ENCODE measurements at places on chromosomes 5 and 9.

- DNase-seq, result no peak
Measured at GRCh38 chr5:97044052-97044451, 98.4 kb downstream of the LIX1 start.

- DNase-seq, result no peak
Measured at GRCh38 chr9:74369844-74370243, 127.3 kb upstream of the RORB start.

DNA sequence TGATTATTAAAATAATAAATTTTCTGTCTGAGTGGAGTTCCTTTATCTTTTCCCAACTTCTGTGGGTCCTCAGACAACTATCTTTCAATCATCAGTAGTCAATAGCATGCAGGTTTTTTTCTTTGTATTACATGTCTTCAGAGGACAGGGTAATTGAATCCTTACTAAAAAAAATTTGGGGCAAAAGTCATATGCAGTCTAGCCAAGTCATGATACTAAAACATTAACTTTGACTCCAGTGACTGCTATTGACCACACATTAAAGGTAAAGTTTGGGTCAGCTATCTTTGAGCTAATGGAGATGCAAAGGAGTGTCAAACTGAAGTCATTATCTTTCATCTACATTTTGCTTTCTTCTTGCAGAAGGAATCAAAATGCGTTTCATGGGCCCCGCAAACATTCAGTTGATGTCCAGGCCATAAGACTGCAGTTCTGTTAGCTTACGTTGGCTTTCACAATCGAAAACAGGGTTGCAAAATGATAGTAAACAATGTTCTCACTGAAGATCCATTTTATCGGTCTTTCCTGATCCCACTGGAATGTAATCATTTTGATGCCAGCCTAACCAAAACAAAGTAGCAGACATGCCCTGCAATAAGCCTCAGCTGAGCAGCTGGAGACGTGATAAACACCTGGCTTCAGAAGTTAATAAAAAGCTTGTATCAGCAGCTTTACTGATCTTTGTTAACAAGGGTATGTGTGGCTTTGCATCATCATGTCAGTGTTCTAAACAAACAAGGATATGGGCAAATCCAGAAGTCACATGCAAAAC lies 186.1 kb upstream of the PRLR start:
- no peak for DNase-seq

DNA sequence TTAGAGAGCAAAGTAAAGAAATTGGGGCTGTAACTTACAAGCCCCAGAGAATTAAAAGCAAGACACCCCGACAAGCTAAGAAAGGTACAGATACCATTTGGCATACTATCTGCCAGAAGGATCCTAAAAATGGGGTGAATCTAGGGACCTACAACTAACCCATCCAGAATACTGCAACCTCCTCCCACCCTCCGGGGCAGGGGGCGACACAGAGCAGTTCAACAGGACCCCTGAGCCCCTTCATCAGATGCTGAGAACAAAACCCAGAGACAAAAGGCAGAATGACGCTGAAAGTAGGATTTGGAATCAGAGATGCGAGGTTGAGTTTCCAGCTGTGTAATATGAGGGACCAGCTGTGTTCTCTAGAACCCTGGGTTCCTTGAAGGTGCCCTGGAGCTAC lies 71.2 kb downstream of the EPB41L4B start:
- no peak for DNase-seq

GRCh38 chr5:44506561-44506960 lies 117.3 kb upstream of the FGF10 start:
- no peak for DNase-seq

DNA sequence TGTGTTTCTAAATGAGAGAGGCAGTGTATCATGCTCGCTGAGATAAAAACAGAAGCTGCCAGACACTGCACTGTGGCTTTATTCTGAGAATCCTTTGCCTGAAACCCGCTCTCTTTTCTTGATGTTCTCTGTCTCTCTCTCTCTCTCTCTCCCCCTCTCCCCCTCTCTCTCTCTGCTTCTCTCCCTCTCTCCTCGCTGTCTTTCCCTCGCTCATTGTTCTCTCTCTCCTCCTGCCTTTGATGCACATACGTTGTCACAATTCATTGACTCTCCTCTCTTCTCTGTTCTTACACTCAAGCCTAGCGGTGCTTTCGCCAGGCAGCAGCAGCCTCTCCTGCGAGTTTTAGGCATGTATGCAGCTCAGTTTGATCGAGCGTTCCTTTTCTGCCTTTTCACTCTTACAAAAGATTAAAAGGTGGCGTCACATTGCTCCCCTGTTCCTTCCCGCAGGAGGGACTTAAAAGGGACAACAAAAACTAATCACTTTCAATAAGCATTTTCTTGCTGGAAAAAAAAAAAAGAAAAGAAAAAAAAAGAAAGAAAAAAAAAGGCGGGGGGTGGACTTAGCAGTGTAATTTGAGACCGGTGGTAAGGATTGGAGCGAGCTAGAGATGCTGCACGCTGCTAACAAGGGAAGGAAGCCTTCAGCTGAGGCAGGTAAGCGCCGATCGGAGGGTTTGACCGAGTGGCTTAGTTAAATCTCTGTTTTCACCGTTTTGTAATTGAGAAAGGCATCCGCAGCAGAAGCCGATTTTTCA lies 717.9 kb upstream of the WWC1 start:
- DNase-seq, result no peak

- no peak for DNase-seq
Measured at GRCh38 chr5:93567424-93567823, 13.6 kb downstream of the NR2F1-AS1 start.

DNA sequence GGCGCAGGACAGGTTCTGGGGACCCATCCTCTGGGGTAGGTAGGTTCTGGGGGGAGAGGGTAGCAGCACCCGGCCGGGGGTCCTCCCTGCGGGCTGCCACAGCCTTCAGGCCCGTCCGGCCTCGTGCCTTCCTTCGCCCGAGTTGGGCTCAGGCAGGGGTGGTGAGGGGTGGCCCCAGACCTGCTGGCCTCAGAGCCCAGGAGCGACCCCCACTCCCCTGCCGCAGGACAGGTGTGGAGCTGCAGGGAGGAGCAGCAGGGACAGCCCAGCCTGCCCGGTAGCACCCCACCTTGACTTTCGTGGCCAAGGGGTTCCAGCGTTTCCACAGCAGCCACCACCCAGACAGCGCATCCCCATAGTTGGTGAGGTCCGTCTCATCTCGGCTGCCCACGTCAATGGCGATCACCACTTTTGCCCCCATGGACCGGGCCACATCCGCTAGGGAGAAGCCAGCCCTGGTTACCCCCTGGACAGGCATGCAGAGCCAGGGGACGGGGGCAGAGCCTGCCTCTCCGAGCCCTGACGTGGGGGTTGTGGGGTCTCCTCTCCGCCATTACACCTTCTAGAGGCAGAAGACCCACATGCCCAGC lies 3.4 kb upstream of the NSMF start:
- DNase-seq, result no peak

- DNase-seq, result no peak
Measured at GRCh38 chr9:82419696-82420486, 431.3 kb downstream of the SPATA31D1 start.

GRCh38 chr9:73577848-73578247 lies 426.2 kb downstream of the ANXA1 start:
- no peak for DNase-seq

GRCh38 chr9:69174616-69175463 lies 763 bp downstream of the TJP2 start:
- no peak for DNase-seq

GRCh38 chr5:73193592-73193991 lies 20.6 kb downstream of the TMEM174 start:
- DNase-seq, result no peak

DNA sequence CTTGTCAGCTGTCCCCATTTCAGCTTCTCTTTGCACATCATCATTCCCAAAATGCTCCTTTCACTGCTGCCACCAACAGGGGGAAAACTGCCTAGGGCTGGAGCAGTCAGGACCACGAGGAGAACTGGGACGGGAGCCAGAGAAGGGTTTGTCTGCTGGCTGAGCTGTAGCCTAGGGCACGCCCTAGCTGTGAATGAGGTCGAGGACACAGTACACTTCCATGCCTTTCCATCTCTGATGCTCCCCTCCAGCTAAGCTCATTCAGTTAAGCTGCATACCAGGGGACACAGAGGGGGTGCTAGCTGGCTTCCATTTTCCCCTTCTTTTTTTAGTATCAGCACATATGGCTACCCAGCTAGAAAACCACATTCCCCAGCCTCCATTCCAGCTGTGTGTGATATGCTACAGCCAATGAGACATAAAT lies 64.7 kb downstream of the STK10 start:
- DNase-seq, result no peak

DNA sequence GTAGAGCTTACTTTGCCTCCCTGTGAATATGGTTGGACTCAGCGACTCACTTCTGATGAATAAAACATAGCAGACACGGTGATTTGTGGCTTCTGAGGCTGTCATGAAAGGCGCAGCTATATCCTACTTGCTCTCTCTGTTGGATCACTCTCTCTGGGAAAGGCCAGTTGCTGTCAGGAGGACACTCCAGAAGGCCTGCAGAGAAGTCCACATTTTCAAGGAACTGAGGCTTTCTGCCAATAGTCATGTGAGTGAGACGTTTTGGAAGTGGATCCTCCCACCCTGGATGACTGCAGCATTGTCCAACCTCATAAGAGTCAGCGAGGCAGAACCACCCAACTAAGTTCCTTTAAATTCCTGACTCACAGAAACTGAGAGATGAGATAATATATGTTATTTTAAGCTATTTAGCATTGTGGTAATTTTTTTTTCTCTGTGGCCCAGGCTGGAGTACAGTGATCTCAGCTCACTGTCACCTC lies 156.0 kb upstream of the MAST4 start:
- DNase-seq, result no peak

GRCh38 chr5:7320701-7321301 lies 75.1 kb upstream of the ADCY2 start:
- DNase-seq, result no peak
